Natural killer cell treated with Interleukin-12 subunit alpha and Interleukin-12 subunit beta and Interleukin-15 and Interleukin-18, amount 100 ng/mL, for 72 hours (primary cell): ENCODE measurements at places on chromosomes 5 and 9. TPM values are rescaled to one million over a fixed set of nuclear protein-coding genes. Genes with fewer than 3 reads are reported as not detected.

- no peak for DNase-seq
These were observed 14.9 kb downstream of the SPAAR start for GRCh38 chr9:35923927-35924763.

IGFBPL1 gene
- not detected for total RNA-seq

SPTLC1 gene
- 69.1 TPM for total RNA-seq

DNA sequence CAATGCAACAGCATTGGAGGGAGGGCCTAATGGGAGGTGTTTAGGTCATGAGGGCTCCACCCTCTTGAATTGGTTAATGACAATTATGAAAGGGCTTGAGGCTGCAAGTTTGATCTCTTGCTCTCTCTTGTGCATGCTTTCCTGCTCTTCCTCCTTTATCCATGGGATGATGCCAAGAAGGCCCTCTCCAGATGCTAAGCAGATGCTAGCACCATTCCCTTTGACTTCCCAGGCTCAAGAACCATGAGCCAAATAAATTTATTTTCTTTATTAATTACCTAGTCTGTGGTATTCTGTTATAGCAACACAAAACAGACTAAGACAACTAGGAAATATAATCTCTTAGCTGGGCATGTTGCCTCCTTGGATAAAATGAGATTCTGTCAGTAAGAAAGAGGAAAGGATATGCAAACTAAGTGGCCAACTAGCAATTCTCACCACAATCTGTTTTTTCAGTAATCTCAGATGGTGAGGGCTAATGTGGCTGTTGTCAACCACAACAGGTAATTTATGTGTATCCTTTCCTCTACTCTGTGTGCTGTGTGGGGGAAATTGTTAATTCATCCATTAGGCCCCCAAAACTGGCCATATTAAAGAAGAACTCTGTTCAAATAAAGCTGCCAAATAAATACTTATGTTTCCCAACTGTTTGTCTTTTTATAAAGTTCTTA lies 269.1 kb upstream of the CD180 start:
- no peak for DNase-seq

DNA sequence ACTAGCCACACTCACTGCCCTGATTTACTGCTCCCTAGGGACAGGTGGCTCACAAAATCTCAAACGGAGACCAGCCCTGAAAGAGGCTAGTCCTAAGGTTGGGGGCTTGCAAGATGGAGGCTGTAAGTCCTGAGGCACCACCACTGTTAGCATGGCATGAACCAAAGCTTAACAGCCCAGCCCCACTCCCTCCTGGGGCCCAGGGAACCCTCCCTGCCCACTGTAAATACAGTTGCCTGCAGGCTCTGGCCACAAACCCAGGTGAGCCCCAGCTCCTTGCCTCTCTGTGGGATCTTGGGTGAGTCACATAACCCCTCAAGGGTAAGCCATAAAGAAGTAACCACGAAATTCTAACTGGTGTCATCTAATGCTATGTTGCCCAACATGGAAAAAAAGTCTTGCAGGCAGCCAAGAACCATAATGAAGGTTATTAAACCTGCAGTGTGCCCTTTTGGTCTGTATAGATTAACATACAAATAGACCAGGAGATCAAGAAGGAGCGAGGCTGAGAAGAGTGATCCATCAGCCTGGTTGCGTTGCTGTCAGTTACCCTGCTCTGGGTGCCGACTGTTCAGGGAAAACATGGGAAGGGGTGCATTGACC lies 1.7 kb upstream of the POMT1 start:
- no peak for DNase-seq

DMRT1 gene
- not detected for total RNA-seq

DNA sequence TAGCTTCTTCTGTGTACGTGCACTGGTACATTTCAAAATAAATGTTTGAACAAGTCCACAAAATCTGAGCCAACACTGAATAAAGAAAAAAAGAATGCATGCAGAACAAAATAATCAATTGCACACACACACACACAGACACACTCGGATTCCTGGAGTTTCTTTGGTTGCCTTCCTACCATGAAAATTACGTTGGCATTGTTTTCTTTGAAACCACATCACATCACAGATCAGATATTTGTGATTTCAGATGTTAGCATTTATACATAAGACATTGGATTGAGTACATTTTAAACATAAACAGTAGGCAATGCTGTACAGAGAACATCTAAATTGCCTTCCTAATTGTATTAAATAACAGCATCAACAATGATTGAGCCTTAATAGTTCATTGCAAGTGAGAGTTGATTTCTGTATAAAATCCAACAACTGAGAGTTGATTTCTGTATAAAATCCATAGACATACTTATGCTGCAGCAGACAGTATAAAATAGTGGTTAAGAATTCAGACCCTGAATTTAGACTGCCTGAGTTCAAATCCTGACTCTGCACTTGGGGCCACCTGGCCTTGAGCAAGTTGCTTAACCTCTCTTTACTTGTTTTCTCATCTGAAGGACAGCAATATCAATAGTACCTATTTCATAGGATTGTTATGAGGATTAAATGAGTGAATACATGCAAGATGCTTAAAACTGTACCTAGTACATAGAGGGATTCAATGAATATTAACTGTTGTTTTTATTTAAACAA lies 101.7 kb upstream of the IFNE start:
- no peak for DNase-seq

GRCh38 chr5:73816656-73817420 lies 190.8 kb downstream of the ARHGEF28 start:
- DNase-seq, result no peak

OGN gene
- not detected for total RNA-seq

DNA sequence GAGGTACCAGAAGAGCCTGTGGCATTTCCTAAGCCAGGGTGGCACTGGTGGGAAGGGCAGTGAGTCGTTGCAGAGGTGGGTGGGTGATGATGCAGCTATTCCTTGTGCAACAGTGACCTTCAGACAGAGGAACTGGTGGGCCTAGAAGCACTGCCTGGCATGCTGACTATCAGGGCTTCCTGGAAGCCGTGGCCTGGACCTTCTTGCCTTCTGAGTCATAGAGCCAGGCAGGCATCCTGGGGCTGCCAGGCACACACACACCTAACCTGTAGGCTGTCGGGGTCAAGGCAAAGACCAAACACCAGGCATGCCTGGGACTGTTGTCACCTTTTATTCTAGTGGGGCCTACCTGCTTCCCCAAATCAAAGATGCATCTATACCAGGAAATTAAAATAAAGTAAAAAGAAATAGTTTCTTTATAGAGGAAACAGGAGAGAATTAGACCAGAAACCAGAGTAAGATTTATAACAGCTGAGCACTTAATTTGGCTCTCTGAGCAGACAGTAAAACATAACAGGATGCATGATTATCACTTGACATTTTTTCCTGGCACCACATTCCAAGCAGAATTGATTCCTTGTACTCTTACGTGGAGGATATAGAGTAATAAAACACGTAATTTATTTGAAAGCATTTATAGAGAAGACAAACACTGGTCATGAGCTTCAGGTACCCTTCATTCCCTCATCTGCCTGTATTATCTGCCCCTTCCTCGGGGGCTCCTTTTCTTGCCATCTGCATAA lies 25.1 kb downstream of the NANS start:
- DNase-seq, result peak; percentile 62

TAF1L gene
- total RNA-seq, result not detected

DNA sequence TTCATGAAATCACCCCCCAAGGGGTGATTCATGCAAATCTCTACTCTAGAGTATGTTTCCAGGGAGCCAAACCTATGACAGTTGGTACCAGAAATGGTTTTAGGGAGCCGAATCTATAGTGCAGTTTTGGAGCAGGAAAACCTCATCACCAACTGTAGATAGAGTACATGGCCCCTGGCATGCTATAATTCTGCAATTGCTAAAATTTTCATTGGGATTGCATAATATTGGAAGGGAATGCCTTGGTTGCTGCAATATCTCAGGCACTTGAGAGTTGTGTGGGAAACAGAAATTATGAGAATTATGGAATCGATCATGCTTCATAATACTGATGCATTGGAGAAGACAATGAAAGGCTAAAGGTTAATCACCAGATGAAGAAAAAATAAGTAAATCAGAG lies 148.2 kb upstream of the PLPPR1 start:
- DNase-seq, result no peak

TAL2 gene
- total RNA-seq, result not detected

GRCh38 chr5:53161876-53162275 lies 52.3 kb upstream of the MOCS2 start:
- no peak for DNase-seq

DNA sequence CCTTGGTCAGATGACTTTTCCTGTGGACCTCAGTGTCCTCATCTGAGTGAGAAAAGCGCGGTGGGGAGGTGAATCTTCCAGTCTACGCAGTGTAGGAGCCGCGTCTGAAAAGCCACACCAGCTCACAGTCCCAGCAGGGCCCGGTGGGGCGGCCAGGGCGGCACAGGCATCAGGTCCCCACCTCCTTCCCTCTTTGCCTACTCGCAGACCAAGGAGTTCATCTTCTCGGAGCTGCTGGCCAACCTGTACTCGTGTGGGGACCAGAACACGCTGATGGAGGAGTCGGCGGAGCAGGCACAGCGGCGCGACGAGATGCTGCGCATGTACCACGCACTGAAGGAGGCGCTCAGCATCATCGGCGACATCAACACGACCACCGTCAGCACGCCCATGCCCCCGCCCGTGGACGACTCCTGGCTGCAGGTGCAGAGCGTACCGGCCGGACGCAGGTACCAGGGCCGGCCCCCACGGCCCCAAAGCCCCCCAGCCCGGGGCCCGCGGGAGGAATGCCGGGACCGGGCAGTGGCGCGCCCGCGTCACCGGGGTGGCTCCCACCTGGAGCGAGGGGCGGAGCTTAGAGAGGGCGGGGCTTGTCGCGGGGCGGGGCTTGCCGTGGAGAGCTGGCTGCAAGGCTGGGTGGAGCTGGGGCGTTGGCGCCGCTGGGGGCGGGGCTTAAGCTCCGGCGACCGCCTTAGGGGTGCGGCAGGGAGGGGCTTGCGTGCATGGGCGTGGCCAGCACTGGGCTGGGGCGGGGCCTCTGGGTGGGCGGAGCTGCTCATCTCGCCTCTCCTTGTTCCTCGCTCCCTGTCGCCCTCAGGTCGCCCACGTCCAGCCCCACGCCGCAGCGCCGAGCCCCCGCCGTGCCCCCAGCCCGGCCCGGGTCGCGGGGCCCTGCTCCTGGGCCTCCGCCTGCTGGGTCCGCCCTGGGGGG lies 25.6 kb downstream of the GOLGA2 start:
- peak; percentile 94 for DNase-seq

SHOC1 gene
- total RNA-seq, result not detected

PTGS1 gene
- total RNA-seq, result 0.69 TPM

PKD2L2 gene
- not detected for total RNA-seq

DNA sequence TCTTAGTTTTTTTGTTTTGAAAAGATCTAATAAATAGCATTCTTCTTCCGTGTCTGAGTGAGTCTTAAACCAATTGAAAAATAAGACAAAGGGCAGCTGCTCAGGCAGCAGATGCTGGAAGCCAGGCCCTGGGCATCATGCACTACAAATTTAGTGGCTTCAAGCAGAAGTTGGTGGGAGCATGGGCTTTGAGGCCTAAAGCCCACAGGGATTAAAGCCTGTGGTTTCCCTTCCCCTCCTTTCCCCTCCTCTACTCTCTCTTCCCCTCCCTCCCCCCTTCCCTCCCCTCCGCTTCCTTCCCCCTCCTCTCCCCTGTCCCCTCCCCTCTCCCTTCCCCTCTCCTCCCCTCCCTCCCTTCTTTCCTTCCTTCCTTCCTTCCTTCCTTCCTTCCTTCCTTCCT lies 20.1 kb upstream of the KIF4B start:
- DNase-seq, result no peak

DNA sequence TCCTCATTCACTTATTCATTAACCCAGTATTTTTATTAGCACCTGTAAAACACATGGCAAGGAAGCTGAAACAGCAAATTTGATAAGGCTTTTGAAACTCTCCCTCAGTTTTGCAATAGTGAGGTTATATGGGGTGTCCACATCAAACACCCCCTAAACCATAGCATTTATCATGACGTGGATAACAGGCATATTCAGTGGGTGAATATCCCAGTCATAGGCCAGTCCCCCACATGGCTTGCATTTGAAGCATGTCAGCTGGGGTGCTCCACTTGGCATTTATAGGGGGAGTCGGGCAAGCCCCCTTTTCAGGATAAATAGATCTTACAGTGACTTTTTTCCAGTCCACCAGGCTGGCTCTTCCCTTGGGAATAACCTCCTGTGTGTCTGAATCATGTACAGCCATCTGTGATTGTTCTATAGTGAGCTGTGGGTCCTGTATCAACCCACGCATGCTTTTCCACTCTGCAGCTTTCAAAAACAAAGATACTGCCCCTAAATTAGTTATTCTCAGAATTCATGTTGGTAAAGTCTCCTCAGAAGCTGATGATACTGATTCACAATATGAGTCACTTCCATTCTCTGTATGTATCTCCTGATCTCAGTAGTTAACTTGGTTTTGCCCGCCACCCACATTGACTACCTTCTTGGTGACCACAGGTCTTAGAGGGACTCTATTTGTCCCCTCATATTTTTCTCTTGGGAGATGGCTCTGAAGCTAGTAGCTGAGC lies 84.4 kb upstream of the SPIN1 start:
- peak; percentile 68 for DNase-seq

OR1K1 gene
- total RNA-seq, result not detected

DNA sequence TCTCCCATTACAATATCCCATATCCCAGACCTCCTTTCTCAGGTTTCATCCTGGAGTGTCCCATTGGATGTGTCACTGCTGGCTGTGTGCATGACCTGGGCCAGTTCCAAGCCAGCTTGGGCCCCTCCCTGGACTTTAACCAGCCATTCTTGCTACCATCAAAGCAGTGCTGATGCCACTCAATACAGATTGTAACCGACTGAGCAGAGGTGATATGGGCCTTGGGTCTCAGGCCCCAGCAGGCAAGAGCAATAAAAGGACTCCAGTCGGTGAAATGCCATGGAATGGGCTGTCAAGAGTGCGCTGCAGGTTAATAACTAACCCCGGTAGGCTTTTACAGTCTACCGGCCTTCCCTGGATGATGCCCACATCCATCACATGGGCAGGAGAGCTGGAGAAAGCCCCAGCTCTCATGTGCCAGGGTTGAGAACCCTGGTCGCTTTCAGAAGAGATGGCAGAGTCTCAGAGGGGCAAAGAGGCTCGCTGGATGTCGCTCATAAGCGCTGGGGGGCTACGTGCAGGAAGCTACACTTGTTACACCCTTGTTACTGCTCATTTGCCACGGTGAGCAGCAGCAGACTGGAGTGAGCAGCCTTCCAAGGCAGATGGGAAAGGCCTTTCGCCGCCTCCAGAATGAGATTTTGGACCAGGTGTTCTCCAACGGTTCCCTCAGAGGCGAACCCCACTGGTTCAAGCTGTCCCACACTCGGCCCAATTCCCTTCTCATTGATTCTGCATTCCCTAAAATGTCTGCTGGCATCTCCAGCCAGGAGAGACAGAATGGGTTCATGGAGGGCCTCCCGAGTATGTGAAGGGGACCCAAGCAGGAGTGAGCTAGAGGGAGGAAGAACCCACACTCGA lies 13.2 kb downstream of the EPB41L4B start:
- no peak for DNase-seq

- DNase-seq, result no peak
These were observed 309.2 kb upstream of the IRX4 start for GRCh38 chr5:2191972-2192371.

- DNase-seq, result no peak
These were observed 23.0 kb upstream of the EXOC3 start for GRCh38 chr5:419970-420369.

DNA sequence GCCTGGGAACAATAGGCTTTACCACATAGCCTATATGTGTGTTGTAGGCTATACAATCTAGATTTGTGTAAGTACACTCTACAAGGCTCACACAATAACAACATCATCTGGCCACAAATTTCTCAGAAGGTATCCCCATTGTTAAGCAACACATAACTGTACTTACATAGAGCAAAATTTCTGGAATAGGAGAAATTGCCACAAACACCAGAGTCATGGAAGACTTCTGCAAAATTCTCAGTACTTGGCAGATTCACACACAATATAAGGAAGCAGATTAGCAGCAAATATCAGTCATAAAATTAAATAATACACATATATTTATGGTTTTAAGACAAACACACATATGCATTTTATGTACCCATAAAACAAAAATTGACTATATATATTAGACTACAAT lies 16.4 kb downstream of the GNAQ start:
- DNase-seq, result no peak
